ENCODE measurements at places on chromosomes 5 and 9. TPM values are rescaled to one million over a fixed set of nuclear protein-coding genes. Genes with fewer than 3 reads are reported as not detected.

DNA sequence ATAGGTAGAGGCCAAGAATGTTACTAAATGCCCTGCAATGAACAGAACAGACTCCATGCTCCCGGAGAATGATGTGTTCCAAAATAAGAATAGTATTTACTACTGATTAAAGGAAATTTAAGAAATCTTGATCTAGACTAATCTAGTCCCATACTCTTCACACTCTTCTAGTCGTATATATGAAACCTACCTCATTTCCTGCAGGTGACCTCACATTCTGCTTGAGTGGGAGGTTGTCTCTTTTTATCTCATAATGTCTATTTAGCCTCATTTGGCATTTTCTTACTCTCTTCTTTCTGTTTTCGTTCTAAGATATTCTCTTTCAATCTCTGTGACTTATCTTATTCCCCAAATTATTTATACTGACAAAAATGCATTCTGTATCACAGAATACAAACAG, 9.2 kb upstream of the SHOC1 start:
- H3K36me3 ChIP-seq, result no peaks in the 10 kb centered on the region
- no peaks in the 10 kb centered on the region for H3K4me1 ChIP-seq
- DNase-seq, result no peak
- H3K27me3 ChIP-seq, result no peaks in the 10 kb centered on the region
- H3K27ac ChIP-seq, result no peak overlapping the region
- no peak overlapping the region for H3K4me3 ChIP-seq

DNA sequence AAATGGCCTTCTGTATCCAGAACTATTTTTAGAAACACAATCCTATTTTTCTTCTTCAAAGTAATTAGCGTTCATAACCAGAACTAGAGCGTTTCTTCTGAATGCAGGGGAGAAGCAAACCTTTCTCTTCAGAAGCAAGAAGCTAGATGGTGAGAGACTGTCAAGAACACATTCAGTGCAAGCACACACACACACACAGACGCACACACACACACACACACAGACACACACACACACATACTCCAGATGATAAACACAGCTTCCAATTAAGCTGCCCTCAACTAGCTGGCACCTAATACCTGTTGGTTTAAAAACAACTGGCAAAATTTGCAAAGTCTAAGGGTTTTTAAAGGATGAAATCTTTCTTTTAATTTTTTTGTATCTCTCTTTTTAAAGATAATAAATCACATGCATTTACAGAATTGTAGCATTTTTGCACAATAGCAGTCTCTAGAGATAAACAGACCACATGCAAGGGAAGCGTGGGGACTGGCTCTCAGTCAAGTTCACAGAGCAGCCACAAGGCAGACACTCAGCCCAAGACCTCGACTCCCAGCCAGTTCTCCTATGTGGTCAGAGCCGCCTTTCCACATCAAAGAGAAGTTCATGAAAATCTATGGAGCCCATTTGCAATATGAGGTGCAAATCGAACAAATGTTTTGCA, 138.5 kb downstream of the TTLL11 start:
- H3K36me3 ChIP-seq, result no peaks in the 10 kb centered on the region
- H3K4me1 ChIP-seq, result no peaks in the 10 kb centered on the region
- no peak for DNase-seq
- H3K27ac ChIP-seq, result no peak overlapping the region
- no peaks in the 10 kb centered on the region for H3K27me3 ChIP-seq
- no peak overlapping the region for H3K4me3 ChIP-seq

- H3K4me3 ChIP-seq, result no peak overlapping the region
- no peaks in the 10 kb centered on the region for H3K36me3 ChIP-seq
- no peak overlapping the region for H3K27ac ChIP-seq
- no peak for DNase-seq
- H3K4me1 ChIP-seq, result no peaks in the 10 kb centered on the region
Observed at GRCh38 chr5:153237671-153238332, 252.7 kb upstream of the GRIA1 start.

Gene POU4F3
- total RNA-seq, result not detected

Gene GFI1B
- 53.6 TPM for total RNA-seq

Measured in liver (tissue), 10 donors.